NCI-H524 treated with DMSO at 0.1 percent for 48 hours (cell line): ENCODE measurements at places on chromosomes 5 and 9.

GRCh38 chr9:5557606-5558587 is 47.6 kb downstream of the PDCD1LG2 start:
- no peak for DNase-seq

GRCh38 chr9:134408389-134408788 is 82.1 kb downstream of the RXRA start:
- DNase-seq: no peak

DNA sequence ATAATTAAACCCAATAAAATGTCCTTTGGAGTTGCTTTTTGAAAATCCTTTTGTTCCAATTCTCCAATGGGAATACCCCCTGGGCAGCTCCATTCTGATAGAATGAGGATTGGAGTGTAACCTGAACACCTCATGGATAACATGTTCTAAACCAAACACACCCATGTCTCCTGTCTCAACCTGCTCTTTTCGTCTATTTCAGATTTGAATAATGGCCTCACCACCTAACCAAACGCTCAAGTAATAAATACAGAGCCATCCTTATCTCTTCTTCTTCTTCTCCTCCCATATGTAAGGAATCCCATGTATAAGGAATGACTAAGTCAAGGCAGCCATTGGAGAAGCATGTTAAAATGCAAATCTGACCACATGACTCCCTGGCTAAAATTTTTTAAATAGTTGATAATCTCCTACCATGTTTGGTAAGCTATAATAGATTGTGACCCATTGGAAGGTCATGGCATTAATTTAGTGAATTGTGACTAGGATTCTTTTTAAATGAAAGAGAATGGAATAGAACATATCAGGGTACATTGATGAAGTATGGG is 26.0 kb downstream of the ELL2 start:
- DNase-seq: no peak

- DNase-seq: no peak
Measured at GRCh38 chr5:9340085-9340484, 205.8 kb downstream of the SEMA5A start.

DNA sequence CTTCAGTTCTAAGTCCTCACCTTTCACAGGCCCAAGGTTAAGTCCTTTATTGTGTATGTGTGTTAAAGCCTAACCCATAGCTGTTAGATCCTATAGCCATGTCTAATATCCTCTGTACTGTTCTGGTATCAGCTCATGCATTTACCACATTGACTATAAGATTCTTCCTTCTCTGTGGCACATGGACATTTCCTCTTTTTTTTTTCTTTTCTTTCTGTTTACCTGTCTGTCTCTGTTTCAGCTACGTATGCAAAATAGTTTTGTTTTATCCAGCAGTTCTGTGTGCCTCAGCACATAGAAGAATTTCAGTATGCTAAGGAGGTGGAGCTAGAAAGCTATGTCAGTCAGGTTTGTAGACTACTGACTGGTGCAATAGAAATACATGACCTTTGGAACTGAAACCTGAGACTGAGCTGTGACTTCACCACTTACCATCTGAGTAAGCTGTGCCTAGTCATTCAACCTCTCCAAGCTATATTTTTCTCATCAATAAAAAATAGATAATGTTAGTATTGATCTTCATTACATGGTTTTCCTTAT is 155.6 kb upstream of the VLDLR start:
- no peak for DNase-seq

- peak; percentile 13 for DNase-seq
Measured at GRCh38 chr5:92309336-92309991, 926.3 kb upstream of the ARRDC3 start.

DNA sequence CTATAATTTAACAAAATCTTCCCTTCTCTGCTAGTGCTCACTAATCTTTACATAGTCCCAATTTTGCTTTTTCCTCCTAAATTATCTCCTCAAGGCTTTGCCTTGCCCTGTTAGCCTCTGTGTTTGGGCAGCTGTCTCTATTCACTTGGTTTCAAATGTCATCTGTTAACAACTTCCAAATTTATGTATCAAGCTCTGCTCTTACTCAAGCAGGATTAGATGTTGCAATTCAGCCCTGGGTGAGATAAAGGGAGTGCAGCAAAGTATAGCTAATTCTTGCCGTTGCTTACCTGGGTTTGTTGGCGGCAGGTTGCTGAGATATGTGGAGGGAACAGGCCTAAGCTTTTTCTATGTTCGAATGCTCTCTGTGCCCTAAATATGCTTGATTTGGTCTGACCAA is 483.8 kb downstream of the DMAC1 start:
- no peak for DNase-seq

DNA sequence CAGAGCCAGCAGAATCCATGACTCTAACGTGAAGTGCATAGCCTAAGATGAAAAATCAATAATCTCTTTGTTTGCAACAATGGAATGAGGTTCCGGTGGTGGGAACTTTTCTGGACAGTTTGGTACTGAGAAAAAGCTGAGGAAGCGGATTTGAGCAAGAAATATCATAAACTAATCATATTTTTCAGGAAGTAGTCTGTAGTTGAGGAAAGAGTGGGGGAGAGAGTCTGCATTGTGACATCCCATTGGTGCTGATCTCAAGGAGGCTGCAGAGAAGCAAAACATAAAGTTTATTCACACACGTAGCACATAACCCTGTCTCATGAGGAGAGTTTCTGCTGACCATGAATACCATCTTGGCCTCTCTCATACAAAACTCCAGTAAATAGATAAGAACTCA is 15.8 kb upstream of the FCHO2 start:
- DNase-seq: no peak

GRCh38 chr5:174457141-174457678 is 267.2 kb upstream of the MSX2 start:
- DNase-seq: no peak

GRCh38 chr5:141149812-141150211 is at the start of gene PCDHB6:
Gene PCDHB6 (plus strand): TSS chr5:141150057. CDS start chr5:141150258, 201 bp downstream.
- no peak for DNase-seq

DNA sequence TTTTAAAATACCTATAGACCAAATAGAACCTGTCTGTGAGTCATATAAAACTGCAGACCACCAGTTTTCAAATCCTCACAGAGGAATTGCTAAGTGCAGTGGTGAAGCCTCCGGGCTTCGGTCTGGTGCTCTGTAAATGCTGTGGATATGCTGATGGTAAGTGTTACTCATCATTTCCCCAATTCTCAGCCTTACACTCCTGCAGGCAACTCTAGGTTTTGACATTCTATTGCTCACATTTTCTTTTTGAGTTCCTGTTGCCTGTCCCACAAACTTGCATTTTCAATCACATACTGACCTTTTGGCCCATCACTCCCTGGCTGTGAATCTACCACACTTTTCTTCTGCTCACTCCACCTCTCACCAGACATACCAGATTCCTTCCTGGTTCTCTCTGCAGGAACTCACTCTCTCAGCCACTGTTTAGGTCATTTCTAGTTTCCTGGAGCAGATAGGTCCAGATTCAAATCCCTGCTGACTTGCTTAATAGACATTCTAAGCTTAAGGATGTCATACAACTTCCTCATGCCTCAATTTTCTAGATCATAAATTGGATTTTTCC is 192.9 kb downstream of the RAB3C start:
- DNase-seq: no peak

DNA sequence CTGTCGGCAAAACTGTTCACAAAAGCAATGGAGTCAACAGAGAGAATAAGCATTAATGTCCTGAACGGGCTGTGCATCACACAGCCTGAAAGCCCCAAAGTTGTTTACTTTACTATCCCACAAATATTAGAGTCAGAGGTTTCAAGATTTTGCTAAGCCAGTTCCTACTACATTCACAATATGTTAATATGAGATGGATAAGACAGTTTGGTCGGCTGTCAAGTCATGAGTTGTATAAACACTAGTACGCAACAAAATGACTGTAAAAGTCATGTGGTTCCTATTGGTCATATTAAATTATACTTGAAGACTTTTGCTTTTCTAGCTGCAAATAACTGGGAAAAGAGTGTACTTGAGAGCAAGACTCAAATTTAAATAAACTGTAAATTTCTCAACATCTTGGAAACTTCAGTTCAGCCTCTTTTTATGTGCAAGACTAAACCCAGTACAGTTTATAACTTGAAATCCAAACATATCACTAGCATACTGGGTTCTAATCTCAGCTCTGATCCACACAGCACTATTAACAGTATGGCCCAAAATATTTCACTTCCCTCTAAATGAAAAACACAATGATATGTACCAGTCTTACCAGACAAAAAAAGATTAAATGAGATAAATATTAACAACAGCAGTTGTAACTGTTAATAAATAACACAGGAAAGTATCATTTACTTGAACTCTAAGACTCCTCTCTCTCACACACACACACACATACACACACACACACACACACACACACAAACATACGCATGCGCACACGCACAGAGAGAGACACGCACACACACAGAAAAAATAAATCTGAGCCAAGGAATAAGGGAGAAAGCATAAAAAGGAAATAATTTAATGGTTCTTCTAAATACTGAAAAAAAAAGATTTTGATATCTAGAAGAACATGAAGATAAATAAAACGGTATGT is 33.1 kb downstream of the FANCC start:
- DNase-seq: no peak

GRCh38 chr5:177554474-177555111 is at the start of gene FAM193B:
Gene FAM193B (minus strand): TSS chr5:177554563. CDS start chr5:177554458, 105 bp downstream.
- peak; percentile 44 for DNase-seq

GRCh38 chr5:61232490-61233050 is 70.3 kb upstream of the SMIM15 start:
- no peak for DNase-seq

DNA sequence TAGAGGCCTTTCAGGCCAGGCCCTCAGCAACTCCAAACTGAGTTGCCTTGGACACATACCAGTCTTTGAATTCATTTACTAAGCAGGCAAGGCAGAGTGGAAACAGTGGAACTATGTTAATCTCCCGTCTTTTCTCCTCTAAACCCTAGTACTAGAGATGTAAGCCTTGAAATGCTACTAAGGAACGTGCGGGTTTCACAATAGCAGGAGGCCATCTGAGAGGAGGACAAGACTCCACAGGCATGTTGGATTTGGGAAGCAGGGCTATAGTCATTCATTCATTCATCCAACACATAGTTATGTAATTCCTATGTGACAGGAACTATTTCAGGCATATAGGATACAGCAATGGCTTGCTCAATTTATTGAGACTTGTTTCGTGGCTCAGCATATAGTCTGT is 3.3 kb upstream of the OCLN start:
- DNase-seq: no peak

- DNase-seq: no peak
Measured at GRCh38 chr9:37984672-37985611, 81.0 kb upstream of the SLC25A51 start.

DNA sequence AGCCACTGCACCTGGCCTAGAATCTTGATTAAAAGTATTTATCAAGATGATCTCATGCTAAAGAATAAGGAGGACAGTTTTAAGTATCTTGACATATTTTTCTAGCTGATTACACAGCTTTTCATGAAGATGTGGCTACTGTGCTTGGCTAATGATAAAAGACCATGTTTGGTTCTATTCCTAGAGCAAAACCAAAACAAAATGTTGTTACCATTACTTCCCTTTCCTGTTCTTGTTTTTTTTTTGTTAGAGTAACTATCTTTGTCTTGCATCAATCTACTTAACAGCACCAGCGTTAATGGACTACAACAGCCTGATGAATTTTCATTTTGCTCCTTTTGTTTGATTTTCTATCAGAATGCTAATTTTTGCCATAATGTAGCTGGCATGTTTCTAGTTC is 86.2 kb upstream of the DHFR start:
- DNase-seq: no peak
